Aorta (tissue), 5 donors: ENCODE measurements at places on chromosomes 12 and 14. TPM values are rescaled to one million over a fixed set of nuclear protein-coding genes. Genes with fewer than 3 reads are reported as not detected.

Gene ASCL1
- not detected for total RNA-seq

Gene ADGRD1
- total RNA-seq, result 59.2 TPM

Gene MGST1
- total RNA-seq, result 73.3 TPM

Gene TROAP
- 4.3 TPM for total RNA-seq

Gene KCNJ8
- total RNA-seq, result 27.2 TPM

Gene BMP4
- 28.5 TPM for total RNA-seq

Gene CCDC85C
- total RNA-seq, result 6.4 TPM

Gene METTL17
- total RNA-seq, result 33.5 TPM

Gene AJUBA
- total RNA-seq, result 12.9 TPM

- peak; percentile 51 for DNase-seq
- H3K4me1 ChIP-seq, result no peaks in the 10 kb centered on the region
- H3K36me3 ChIP-seq, result peaks cover 3% of the 10 kb centered on the region
- no peaks in the 10 kb centered on the region for H3K27me3 ChIP-seq
- H3K4me3 ChIP-seq, result no peak within 1 kb of the TSS
Observed at GRCh38 chr12:53207042-53207441, at the start of gene ITGB7. Gene ITGB7, minus strand, starts transcription at chr12:53207251. Its CDS starts 6,808 bp downstream, at chr12:53200443.

DNA sequence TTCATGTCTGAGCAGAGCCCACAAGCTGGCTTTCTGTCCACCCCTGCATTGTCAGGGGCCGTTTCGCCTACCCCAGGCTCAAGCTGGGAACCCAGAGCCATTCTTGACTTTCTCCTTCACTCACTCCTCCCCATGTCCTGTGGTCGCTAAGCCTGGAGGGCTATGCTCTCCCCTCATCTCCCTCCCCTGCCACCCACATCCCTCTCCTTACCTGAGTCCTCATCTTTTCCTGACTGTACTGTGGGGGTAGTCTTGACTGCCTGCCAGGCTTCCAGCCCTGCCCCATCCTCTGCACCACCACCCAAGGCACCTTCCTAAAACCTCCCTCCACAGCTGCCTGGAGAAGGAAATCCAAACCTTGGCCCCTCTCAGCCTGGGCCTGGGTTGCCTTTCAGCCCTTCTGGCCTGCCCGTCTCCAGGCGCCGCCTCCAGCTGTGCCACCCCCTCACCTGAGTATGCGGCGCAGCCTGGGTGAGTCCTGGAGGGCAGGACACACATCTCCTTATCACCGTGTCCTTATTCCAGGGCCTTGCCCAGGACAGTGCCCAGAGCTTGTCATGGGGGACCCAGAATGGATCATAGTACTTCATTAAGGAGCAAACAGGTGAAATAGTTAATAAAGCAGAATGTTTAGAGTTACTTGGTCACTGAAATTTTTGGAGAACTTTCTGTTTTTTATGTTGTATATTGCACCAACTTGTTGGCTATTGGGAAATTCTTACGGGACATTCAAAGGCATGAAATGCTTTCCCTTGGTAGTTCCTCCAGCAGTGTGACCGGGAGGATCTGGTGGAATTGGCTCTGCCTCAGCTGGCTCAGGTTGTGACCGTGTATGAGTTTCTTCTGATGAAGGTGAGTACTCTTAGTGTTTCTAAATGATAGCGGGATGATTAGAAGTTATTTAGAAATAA lies 14.5 kb downstream of the ZNF839 start:
- H3K27ac ChIP-seq, result no peak overlapping the region
- no peaks in the 10 kb centered on the region for H3K4me1 ChIP-seq
- H3K27me3 ChIP-seq, result no peaks in the 10 kb centered on the region
- no peak overlapping the region for H3K4me3 ChIP-seq

GRCh38 chr14:33454707-33455106 lies 496.2 kb downstream of the EGLN3 start:
- no peak for DNase-seq
- no peaks in the 10 kb centered on the region for H3K36me3 ChIP-seq
- H3K4me1 ChIP-seq, result no peaks in the 10 kb centered on the region
- no peak overlapping the region for H3K4me3 ChIP-seq
- H3K27me3 ChIP-seq, result no peaks in the 10 kb centered on the region

DNA sequence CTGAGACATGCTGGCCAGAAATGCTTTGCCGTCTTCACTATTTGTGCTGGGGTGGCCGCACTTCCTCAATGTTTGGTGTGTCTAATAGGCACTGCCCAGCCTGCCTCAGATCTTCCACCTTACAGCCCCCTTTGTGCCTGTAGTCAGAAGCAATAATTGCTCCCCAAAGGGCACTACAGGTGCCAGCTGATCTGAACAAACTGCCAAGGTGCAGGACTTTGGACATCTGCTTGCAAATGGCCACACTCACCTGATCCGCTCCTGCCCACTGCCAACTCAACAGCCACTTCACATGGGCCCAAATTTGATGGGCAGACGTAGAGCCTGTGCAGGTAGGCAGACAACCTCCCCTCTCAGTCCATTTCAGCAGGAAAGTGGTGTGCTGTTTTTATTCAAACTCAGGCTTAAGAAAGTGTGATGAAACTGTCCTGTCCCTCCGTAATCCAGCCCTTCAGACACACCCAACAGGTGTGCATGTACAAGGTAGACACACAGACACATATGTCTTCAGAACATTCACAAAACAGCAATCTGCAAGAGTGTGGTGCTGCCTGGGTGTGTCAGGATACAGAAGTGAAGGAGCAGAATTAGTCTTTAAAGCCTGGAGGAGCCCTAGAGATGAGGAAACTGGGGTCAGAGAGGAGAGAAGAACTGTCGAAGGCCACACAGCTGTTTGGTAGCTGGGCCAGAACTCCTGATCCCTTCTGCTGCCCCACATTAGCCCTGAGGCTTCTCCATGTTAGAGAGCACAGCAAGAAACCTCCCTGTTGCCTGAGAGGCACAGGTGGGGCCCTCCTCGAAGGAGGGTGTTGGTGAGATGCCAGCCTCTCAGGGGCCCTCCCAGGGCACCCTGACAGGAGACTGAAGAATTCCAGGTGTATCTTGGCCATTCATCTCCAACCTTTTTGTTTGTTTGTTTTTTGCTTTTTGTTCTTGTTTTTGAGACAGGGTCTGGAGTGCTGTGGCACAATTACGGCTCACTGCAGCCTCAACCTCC lies 4.4 kb upstream of the KRT75 start:
- H3K36me3 ChIP-seq, result no peaks in the 10 kb centered on the region
- no peaks in the 10 kb centered on the region for H3K27me3 ChIP-seq
- H3K4me3 ChIP-seq, result no peak overlapping the region
- no peaks in the 10 kb centered on the region for H3K4me1 ChIP-seq

GRCh38 chr14:105867961-105868599 lies 341.7 kb downstream of the TMEM121 start:
- H3K4me3 ChIP-seq, result no peak overlapping the region
- no peak overlapping the region for H3K27ac ChIP-seq
- no peaks in the 10 kb centered on the region for H3K4me1 ChIP-seq
- no peaks in the 10 kb centered on the region for H3K36me3 ChIP-seq
- peak; percentile 43 for DNase-seq

GRCh38 chr14:70782361-70782760 lies 27.0 kb downstream of the MAP3K9 start:
- H3K4me3 ChIP-seq, result no peak overlapping the region
- no peak for DNase-seq

DNA sequence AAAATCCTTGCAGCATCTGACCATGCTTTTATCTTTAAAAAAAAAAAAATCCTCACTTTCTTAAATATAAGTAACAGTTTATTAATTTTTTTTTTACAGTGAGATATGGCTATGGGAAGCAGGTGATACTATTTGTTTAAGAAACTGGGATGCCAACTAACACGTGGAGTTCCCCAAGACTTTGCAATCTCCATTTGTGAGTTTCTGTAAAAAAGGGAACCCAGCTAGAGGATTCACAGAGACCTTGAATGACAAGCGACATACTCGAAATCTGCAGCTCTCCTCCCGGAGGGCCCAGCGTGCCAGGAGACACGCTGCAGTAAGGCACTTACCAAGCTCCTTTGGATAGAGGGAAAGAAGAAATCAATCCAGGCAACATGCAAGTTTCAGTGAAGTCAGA lies 30.1 kb downstream of the SLC15A4 start:
- no peaks in the 10 kb centered on the region for H3K4me1 ChIP-seq
- no peak for DNase-seq
- H3K36me3 ChIP-seq, result peaks cover 5% of the 10 kb centered on the region

GRCh38 chr12:28425526-28425925 lies 235.3 kb downstream of the CCDC91 start:
- H3K4me1 ChIP-seq, result no peaks in the 10 kb centered on the region
- no peak overlapping the region for H3K4me3 ChIP-seq
- H3K27ac ChIP-seq, result no peak overlapping the region

DNA sequence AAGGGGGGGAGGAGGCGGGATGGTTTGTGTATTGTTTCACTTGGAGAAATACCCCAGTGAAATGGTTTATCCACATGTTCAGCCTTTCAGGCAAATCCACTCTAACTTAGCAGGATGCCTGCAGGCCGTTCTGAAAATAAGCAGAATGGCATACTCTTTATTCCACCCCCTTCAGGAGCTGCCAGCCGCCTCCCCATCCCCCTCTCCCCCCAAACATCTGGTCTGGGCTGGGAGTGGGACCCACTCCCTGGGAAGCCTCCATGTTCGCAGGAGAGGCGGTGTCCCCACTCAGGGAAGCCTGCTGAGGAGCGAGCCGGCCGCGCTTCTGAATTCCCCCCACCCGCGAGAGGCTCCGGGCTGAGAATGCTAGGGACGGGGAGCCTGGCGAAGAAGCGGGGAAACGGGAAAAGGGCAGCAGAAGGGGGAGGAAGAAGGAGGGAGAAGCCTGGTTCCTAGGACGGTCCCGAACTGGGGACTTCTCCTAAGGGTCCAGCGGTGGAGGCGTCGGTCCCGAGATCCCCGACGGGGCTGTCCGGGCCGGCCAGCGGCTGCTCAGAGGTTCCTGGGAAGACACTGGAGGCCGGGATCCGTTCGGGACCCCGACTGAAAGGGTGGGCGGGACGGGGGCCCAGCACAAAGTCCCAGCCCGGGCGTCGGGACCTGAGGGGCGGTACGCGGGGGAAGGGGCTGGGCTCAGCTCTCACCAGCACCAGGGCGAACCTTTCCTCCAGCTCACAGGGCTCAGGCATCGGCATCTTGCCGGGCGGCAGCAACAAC lies 666 bp downstream of the FMNL3 start:
- peak overlapping the region; percentile 56 for H3K4me3 ChIP-seq
- no peaks in the 10 kb centered on the region for H3K36me3 ChIP-seq
- H3K27ac ChIP-seq, result peak overlapping the region; percentile 9
- no peaks in the 10 kb centered on the region for H3K4me1 ChIP-seq
- peak; percentile 81 for DNase-seq

DNA sequence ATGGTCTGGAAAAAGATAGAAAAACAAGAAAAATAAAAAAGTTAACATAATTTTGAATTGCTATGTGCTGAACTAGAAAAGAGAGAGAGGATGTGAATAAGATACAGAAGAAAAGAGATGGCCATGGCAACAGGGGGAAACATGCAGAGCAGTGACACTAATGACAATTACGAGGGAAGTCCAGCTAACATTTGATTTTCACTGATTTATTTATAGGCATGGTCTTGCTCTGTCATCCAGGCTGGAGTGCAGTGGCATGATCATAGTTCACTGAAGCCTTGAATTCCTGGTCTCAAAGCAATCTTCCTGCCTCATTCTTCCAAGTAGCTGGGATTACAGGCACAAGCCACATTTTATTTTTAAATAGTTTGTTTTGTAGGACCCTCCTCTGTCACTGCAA lies 1.8 kb downstream of the OR6C74 start:
- no peak for DNase-seq
- H3K36me3 ChIP-seq, result no peaks in the 10 kb centered on the region
- no peaks in the 10 kb centered on the region for H3K27me3 ChIP-seq
- H3K4me1 ChIP-seq, result no peaks in the 10 kb centered on the region
- H3K4me3 ChIP-seq, result no peak overlapping the region

- H3K4me3 ChIP-seq, result no peak overlapping the region
- peaks cover 7% of the 10 kb centered on the region for H3K4me1 ChIP-seq
- no peaks in the 10 kb centered on the region for H3K27me3 ChIP-seq
- H3K27ac ChIP-seq, result no peak overlapping the region
- H3K36me3 ChIP-seq, result no peaks in the 10 kb centered on the region
- DNase-seq, result no peak
Observed at GRCh38 chr14:36973806-36974442, 198.5 kb downstream of the SLC25A21 start.

GRCh38 chr12:114400361-114400811 lies 5.6 kb downstream of the TBX5 start:
- no peaks in the 10 kb centered on the region for H3K4me1 ChIP-seq
- no peaks in the 10 kb centered on the region for H3K36me3 ChIP-seq
- no peak for DNase-seq

- H3K4me3 ChIP-seq, result no peak overlapping the region
- no peaks in the 10 kb centered on the region for H3K4me1 ChIP-seq
- H3K27ac ChIP-seq, result no peak overlapping the region
- no peak for DNase-seq
- no peaks in the 10 kb centered on the region for H3K36me3 ChIP-seq
- no peaks in the 10 kb centered on the region for H3K27me3 ChIP-seq
Observed at GRCh38 chr14:39868251-39868650, 436.0 kb upstream of the FBXO33 start.

DNA sequence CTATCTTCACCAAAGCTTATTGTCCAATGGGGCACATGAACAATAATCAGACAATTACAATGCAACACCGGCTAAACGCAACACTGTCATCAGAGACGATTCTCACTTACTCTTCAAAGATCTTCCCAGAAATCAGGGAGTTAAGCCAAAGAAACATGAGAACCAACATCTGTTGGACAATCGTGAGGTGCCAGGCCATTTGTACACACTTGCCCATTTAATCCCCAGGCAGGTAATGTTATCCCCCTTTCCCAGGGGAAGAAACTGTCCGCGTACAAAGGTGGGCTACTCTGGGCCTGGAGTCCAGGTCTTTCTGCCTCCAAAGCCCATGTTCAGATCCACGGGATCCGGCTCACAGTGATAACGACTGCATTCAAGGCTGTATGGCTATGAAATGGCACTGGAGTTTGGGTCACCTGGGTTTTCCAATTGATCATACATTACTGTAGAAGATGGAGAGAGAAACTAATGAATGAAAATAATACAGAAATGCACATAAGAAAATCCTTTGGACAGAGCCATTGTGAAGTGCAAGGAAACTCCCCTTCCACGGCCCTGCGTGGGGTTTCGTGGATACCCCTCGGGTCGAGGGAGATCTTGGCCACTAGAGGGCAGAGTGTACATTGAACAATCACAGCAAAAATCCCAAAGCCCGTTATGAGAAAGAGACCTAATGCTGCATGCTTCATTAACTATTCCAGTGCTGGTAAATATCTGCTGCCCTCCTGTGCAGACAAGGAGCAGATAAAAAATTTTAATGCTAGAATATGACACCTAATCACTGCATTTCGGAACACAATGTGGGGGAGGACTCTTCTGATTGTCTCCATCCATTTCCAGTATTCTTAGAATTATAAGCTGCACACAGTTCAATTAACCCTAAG lies 111.4 kb downstream of the EGLN3 start:
- H3K4me3 ChIP-seq, result no peak overlapping the region
- H3K36me3 ChIP-seq, result no peaks in the 10 kb centered on the region
- no peaks in the 10 kb centered on the region for H3K27me3 ChIP-seq
- DNase-seq, result peak; percentile 78

- H3K27me3 ChIP-seq, result no peaks in the 10 kb centered on the region
- no peaks in the 10 kb centered on the region for H3K36me3 ChIP-seq
- H3K4me1 ChIP-seq, result no peaks in the 10 kb centered on the region
Observed at GRCh38 chr14:103070971-103071542, 13.0 kb upstream of the LBHD2 start.

DNA sequence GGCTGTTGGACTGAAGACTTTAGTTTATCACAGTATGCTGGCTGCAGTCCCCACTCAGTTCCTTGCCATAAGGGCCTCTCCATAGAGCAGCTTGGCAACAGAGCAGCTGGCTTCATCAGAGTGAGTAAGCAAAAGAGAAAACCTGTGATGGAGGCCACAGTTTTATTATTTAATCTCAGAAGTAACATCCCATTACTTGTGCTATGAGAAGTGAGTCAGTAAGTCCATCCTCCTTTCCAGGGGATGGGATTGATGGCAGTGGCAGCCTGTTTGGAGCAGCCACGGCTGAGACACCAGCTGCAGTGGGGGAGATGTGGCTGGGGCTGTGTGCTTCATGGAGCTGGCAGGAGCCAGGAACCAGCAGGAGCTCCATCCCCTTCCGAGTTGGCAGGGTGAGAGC lies 138.5 kb upstream of the SRRM4 start:
- no peaks in the 10 kb centered on the region for H3K4me1 ChIP-seq
- no peak overlapping the region for H3K4me3 ChIP-seq
- no peak overlapping the region for H3K27ac ChIP-seq
